ENCODE measurements at places on chromosomes 5 and 9.

GRCh38 chr9:86756576-86757381 lies 190.5 kb downstream of the GAS1 start:
- no peak for DNase-seq

DNA sequence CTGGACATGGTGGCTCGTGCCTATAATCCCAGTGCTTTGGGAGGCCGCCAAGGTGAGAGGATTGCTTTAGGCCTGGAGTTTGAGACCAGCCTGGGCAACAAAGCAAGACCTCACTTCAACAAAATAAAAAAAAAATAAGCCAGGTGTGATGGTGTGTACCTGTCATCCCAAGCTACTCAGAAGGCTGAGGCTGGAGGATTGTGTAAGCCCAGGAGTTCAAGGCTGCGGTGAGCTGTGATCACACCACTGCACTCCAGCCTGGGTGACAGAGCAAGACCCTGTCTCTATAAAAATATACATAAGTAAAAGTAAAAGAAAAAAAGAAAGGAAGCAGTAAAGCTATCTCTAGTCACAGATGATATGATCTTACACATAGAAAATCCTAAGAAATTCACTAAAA lies 59.5 kb upstream of the SYNPO start:
- no peak for DNase-seq

GRCh38 chr9:91558395-91558794 lies 134.8 kb upstream of the NFIL3 start:
- no peak for DNase-seq

DNA sequence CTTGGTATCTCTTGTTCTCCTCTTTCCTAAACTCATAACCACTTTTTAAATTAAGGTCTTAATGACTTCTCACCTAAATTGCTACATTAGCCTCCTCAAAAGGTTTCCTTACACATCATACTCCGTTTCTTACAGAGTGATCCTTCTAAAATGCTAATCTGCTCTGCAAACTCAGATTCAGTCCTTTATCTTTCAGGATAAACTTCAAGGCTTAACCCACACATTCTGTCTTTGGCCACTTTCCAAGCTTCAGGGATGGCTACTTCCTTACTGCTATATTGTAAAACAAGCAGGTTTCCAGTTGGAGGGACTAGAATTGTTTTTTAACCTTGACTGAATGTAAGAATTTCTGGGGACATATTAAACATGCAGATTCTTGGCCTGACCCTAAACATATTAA lies 105.5 kb upstream of the CHD1 start:
- DNase-seq, result no peak

- no peak for DNase-seq
Observed at GRCh38 chr9:121812159-121812735, 160.8 kb downstream of the DAB2IP start.

GRCh38 chr5:14237317-14238086 lies 94.4 kb downstream of the TRIO start:
- DNase-seq, result no peak

DNA sequence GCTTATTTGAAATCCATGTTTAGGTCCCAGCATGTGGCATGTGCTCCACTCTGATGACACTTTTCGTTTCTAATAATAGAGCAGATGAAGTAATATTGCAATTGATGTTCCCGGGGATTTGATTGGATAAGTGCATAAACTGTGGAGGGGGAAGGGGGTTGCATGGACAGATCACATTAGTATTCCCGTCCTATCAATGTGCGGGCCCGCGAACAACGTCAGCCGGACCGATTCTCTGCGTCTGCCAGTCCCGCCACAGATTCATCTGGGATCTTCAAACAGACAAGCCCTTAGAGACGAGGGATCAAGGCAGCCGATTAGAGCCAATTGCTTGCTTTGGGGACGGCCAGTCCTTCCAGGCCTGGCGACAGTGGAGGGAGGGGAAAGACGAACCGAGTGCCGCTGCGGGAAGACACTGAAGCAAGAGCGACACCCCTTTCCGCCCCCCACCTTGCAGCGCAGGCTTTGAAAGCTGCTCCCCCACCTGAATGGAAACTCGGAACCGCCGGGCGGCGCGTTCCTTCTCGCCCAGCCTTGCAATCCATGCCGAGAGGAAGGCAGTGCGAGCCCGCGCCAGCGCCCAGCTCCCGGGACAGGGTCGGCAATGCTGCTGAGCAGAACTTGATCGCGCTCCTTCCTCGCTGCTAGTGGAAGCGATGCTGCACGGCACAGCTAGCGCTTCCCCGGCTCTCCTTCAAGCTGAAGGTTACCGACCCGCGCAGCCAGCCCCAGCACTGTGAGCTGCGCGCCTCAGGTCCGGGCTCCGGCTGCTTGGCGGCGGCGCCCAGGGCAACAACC lies at the start of gene RGS7BP:
Gene RGS7BP, plus strand, starts transcription at position 247 of the 798 bp plus-strand sequence. CDS start 610 bp downstream, outside the sequence.
- DNase-seq, result no peak

GRCh38 chr5:35230038-35230611 lies at the start of gene PRLR:
PRLR (minus strand) TSS chr5:35230487; CDS start chr5:35089620, 140,867 bp downstream.
- no peak for DNase-seq

DNA sequence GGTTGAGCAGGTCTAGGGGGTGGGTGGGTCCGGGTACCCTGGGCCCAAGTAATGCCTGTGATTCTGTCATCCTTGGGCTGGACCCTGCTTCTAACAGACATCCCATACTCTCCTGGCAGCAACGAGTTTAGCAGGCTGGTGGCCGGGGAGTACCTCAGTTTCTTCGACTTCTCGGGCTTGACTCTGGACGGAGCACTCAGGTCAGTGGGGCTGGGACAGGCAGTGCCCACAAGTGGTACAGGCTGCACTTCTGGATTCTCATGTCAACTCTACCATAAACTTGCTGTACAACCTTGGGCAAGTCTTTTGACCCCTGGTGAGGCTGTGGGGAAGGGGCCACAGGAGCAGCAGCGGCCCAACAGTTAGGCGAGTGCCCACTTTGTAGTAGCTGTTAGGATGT lies 21.8 kb downstream of the PSD2 start:
- no peak for DNase-seq

DNA sequence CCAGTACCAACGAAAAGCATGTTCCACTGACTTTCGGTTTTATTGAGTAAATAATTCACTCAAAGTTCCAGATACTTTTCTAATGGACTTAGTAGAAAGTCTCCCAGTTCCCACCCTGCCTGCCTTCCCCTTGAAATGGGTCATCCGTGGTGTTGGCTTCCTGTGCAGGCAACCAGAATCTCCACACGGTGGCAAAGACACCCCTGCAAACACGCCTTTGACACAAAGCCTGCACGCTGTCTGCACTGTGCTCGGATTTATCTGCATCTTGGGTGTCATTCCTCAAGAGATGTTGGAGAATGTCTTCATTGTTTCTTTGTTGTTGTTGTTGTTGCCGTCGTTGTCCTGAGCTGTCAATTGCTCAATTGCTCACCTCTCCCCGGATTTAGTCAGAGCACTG lies 150.0 kb upstream of the IRX2 start:
- no peak for DNase-seq

DNA sequence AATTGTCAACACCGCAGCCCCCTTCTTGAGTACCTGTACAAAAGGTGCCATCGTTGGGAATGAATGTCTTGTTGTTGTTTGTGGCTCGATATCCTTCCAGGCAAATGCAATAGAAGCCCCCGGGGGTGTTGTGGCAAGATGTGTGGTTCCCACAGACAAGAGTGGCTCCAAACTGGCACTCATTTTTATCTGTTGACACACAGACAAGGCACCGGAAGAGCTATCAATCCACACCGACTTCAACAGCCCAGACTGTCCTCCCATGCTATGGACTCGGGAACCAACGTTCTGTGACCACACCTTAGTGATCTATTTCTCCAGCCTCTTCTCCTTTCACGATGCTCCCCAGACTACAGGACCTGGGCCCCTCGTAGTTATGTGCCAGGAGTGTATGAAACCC lies 25.9 kb downstream of the SUSD1 start:
- no peak for DNase-seq
